ENCODE measurements at places on chromosomes 7 and 10.

DNA sequence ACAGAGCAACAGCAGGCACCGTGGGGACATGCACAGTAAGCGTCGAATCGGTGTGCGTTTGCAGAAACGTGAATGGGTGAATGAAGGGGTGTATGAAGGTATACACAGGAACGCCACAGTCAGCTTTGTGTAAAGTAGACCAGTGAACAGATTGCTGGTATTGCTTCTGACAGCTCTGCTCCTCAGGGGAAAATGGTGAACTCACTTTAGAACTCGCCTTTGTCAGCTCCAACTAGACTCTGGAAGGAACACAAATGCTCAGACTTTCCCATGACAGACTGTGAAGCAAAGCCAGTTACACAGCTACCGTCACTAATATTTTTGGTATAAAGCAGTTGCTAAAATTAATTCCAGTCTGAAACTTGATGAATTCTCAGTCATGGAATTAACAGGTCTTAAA is 78.9 kb downstream of the CUX1 start:
- DNase-seq: no peak

DNA sequence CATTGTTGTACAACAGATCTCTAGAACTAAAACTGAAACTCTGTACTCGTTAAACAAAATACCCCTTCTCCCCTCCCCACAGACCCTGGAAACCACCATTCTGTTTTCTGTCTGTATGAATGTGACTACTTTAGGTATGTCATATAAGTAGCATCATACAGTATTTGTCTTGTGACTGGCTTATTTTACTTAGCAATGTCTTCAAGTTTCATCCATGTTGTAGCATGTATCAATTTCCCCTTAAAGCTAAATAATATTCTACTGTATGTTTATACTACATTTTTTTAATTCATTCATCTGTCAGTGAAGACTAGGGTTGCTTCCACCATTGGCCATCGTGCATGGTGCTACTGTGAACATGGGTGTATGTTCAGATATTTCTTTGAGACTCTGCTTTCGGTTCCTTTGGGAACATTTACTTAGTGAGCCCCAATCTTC is 71.2 kb upstream of the RPA3 start:
- DNase-seq: no peak

DNA sequence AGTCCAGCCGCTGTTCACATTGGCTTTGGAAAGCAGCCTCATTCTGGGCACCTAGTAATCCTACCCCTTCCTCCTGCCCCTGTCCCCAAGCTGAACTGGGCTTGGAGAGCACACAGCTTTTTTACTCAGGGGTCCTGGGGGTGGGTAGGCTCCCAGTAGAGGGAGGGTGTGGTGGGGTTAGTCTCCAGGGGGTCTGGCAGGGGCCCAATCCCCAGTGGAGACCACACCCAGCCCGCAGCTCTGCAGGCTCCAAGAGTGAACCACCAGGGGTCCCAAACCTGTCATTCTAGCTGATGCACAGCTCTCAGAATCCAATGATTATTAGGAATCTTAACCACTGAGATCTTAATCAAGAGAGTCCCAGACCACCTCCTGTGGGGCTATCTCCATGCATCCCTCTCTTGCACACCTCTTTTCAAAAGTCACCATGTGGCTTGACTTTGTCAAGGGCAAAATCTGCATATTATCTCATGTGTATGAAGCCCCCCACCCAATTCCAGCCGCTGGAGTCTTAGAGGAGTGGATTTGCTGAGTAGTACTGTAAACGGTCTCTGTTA is 2.7 kb downstream of the HOXA11 start:
- DNase-seq: no peak

- no peak for DNase-seq
These were observed 9.8 kb upstream of the SHTN1 start for GRCh38 chr10:117014835-117015234.

GRCh38 chr7:158318511-158318913 is 269.1 kb downstream of the PTPRN2 start:
- no peak for DNase-seq

DNA sequence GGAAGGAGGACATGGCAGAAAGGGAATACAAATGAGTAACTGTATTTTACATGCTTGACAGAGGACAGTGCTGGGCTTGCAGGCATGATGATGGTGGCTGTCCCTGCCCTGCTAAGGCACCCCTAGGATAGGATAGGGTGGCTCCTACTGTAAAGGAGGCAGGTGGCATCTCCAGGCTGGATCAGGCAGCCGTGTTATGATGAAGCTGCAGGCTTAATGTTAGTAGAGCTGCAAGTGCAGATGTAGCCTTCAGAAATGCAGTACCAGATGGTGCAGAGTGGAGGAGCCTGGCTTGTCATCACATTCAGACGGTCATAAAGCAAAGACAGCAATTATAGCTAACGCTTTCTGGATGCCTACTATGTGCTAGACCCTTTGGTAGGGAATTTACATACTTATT is 287.9 kb upstream of the PODXL start:
- no peak for DNase-seq

- DNase-seq: no peak
These were observed 13.5 kb upstream of the ADRB1 start for GRCh38 chr10:114030140-114030539.

DNA sequence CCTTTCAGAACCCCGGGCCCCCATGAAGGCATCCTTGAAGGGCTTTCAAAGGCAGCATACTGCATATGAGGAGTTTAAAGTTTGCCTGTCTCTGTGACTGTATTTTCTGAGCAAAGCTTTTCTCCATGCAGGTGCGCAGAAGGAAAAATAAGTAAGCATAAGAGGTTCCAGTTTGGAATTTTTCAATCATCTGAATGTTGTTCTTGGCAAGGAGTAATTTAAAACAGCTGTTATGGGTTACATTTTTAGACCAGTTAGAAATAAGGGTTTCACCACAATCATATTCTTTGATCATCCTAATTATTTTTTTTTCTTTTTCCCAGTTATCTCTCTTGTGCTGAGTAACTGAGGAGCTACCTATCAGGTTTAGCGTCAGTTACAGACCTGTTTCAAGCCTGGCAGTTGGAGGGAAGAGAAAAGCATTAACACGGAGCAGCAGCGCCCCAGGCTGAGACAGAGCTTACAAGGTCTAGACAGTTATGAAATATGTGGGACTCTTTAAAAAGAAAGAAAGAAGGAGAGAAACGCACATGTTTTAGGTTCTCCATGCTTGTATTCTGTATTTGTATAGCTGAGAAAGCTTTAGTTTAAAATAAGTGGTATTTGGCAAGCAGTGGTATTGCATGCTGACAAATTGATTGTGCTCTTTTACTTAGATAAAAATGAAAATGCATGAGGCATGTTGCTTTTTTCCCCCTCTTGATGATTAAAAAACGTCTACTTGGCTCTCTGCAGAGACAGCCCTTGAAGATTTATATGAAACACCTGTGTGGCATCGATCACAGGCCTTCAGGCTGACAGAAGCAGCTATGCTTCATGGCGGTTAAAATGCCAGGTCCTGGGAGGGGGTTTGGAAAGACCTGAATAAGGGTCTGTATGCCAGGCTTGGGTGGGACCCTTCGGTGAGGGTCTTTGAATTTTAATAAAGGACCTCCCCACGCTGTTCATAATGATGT is 157.6 kb downstream of the GRK5 start:
- DNase-seq: no peak

- no peak for DNase-seq
These were observed 109.9 kb downstream of the REEP3 start for GRCh38 chr10:63630931-63631680.

DNA sequence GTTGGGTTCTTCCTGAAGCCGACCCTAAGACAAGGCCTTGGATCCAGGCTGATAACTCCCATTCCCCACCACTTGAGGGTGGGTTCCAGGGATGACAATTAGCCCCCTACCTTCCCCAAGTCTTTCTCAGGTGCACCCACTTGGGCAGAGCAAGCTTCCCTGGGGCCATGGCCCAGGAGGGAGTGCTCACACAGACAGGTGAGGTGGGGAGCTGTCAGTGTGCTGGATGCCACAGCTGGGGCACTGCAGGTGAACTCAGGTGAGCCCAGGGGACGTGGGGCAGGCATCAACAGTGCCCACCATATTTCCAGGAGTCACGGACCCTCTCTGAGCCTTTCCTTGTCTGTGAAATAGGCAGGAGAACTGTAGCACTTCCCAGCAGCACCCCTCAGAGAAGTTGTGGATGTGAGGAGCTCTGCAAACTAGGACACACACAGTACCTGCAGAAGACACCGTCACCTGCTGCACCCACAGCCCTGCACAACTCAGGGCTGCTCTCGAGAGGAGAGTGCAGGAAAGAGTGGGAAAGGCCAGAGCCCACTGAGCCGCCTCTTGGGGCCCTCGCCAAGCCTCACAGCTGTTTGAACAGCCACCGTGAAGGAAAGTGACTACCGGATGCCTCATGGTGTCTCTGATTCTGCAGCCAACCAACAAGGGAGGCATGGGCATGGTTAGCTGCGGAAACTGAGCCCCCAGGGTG is 17.9 kb downstream of the SH3PXD2A start:
- DNase-seq: no peak

GRCh38 chr7:138670594-138670993 is 30.6 kb downstream of the SVOPL start:
- DNase-seq: no peak

DNA sequence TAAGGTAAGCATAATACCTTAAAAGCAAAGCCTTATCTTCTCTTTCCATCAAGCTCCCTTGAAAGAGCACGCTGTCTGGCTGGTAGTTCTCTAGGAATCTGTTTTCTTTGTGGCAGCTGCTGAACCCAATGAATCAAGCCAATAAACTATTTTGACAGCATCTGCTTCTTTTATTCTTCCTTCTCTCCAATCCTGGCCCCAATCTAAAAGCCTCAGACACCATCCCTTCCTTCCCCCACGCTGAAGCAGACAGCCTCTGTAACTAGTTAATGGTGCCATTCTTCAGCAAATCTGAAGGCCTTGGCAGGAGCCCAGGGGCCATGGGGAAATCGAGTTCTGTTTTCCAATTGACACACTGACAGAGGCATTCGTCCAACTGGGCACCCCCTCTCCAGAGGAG is 186.6 kb upstream of the LYZL1 start:
- DNase-seq: no peak

- DNase-seq: no peak
These were observed 121.5 kb upstream of the PRR15 start for GRCh38 chr7:29442146-29442545.

DNA sequence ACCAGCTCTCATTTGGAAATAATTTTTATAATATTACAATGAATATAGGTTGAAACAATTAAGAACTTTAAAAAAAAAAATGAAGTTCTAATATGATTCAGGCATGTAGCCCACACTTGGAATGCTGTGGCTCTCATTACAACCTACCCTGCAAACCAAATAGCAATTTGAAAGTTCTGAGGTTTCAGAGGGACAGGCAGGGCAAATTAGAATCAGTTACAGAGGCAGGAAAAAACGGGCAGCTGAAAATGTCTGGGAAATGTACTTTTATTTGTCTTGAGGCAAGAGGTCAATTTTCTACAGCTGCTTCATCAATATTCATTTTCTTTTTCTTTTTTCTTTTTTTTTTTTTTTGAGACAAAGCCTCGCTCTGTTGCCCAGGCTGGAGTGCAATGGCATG is 95.3 kb downstream of the PIP4K2A start:
- no peak for DNase-seq

GRCh38 chr7:50446542-50446960 is 3.6 kb downstream of the FIGNL1 start:
- no peak for DNase-seq

DNA sequence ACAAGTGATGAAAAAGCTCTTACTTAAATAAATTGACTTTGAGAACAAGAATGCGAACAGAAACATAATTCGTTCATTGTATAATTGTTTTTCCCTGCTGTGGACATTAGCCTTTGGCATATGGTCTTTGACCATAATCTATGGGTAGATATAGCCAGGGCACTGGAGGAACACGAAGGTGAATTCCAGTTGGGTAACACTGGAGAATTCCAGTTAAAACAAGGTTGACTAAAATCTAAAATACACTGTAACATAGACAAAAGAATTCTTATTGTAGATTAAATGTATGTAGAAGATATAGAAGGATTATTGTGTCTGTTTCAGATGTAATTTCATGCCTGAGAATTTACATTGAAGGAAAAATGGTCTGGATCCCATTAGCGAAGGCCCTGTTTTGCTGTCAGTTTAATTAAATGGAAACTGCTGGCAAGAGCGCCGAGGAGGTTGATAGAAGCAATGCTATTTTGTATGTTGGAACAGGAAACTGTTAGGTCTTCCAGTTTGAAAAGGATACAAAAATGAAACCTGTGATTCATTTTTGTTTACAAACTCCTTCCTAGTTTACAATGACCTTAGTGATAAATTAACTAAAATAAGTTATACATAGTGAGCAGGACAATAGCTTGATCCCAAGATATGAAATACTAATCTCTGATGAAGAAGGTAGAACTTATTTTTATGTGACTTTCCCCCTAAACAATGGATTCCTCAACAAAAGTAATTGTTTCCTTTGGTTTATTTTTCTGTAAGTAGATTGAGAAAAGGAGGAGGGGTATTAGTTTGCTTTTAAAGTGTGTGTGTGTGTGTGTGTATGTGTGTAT is 68.9 kb downstream of the ARID5B start:
- DNase-seq: no peak

DNA sequence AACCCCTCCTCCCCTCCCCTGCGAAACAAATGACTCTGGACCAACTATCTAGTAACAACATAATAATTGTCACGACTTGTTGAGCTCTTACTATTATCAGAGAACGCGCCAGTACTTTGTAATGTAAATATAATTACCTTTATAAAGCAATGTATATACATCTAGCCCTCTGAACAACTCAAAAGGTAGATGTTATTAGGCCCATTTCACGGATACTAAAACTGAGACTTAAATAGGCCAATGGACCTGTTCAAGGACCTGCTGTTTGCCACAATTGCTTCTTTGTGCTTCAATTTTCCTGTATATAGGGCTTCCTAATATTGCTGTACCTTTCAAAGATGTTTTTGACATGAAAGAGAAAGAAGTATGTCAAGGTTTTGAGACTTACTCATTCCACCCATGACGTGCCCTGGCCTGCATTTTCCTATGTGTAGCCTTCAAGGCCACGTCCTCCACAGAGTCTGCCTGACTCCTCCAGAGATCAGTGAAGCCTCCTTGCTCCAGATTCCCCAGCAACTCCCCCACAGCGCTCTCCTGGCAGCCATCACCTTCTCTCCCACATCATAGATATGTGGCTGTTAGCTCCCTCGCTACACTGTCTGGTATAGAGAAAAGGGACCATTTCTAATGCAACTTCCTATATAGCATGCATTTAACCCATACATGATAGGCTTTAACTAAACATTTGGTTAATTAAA is 156.6 kb downstream of the SKIDA1 start:
- no peak for DNase-seq

- no peak for DNase-seq
These were observed 106.1 kb downstream of the PRKCQ start for GRCh38 chr10:6473901-6474370.

All from stimulated activated CD8-positive, alpha-beta memory T cell treated with anti-CD3 and anti-CD28 coated beads, Interleukin-4, amount 100 ng/mL, for 1 hour (primary cell).